Fibroblast of skin of left biceps (primary cell): ENCODE measurements at places on chromosomes 1 and 21.

- no peak for DNase-seq
These were observed 67.0 kb upstream of the LYST start for GRCh38 chr1:235933766-235934116.

DNA sequence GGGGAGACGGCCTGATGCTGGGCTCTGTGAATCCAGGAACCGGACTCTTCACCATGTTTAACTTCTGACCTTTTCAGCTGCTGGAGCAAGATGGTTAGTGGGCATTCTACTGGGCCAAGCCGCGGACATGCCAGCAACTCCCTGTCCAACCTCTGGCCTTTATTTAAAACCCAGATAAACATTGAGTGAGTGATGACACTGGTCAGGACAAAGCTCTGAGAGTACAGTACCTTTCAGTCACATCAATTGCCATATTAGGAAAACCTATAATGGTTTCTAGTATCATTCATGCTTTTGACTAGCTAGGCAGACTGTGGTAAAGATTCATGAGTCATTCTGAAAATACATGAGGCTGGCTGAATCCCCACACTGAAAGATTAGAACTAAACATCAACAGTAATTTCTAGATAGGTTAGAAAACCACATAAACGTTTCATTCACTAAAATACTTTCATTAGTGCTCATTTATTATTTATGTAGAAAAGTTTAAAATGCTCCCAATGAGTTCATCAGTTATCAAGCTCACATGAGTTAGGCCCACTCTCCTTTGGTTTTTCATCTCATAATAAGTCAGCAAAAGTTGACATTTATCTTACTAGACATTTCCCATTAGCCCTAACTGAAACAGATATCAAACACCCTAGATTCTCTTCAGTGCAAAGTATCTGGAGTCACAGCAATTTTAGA is 7.1 kb upstream of the ACTA1 start:
- DNase-seq: peak; percentile 45

DNA sequence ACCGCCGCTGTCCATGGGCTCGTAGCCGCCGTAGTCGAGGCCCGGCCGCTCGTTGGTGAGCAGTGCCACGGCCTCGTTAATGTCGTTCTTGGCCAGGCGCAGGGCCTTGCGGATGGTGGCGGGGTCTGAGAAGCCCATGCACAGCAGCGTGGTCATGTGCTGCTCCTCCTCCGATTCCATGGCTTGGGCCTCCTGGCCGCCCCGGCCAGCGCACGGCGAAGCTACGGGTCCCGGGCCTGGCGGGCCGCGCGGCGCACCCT is 300 bp downstream of the USP24 start:
- DNase-seq: no peak

- DNase-seq: no peak
These were observed 124.8 kb downstream of the PRDM16 start for GRCh38 chr1:3193811-3194210.

- DNase-seq: no peak
These were observed 4.4 kb upstream of the TMCO2 start for GRCh38 chr1:40243351-40243750.

GRCh38 chr21:43282358-43283120 is 113.7 kb downstream of the CRYAA start:
- no peak for DNase-seq

DNA sequence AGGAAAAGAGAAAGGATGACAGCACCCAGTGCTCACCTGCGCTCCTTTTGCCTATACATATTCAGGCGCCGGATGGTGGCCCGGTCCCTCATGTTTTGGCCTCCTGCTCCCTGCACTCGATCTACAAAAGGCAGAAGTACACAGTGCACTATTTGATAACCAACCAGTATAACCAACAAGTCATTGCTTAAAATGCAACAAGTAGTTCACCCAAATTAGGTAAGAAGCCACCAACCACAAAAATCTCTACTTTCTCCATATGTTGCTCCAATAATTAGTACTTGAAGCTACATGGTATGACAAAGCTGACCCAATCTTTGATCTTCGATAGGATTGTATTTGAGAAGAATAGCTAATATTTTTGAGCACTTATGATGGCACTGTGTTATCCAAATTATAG is 2.0 kb downstream of the GNL2 start:
- no peak for DNase-seq
